ENCODE measurements at places on chromosomes 1 and 21.

GRCh38 chr1:210747890-210748289, 386.1 kb downstream of the KCNH1 start:
- DNase-seq: no peak

GRCh38 chr21:7916329-7917303, 2604.8 kb upstream of the TPTE start:
- DNase-seq: no peak

DNA sequence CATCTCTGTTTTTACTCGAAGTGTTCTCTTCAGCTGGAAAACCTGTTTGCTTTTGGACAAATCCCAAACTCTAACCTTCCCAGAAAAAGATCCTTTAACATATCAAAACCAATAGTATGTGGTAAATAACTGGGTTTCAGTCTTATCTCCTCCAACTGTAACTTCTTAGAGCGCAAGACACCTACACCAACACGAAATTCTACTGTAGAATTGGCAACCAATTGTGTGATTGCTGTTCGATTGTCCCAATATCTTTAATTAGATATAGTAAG, 5.8 kb upstream of the MPZL1 start:
- DNase-seq: no peak

DNA sequence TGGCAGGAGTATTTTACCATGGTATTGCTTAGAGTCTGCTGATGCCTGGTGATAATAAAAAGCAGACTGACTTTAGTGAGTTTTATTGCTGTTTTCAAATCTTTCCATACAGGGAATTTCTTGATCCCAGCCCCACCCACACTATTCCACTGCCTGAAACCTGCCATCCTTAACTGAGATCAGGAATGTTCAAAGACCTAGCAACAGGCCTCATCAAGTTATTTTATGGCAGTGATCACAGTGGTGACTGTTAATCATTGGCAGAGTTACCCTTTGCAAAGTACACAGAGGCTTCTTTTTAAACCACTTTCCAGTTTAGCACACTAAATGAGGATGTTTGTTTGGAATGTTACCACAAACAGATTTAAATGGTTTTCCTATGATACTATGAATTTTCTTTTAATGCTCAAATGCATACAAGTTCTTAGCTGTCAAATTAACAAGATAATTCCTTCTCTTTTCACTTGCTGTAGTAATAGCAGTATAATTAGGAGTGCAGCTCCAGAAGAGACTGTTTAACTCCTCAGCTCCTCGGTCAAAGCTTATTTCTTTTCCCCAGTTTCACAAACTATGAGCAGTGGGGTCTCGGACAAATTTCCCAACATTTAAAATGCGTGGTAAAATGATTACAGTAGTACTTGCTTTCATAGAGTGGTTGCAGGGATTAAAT, 69.9 kb upstream of the USP25 start:
- no peak for DNase-seq

DNA sequence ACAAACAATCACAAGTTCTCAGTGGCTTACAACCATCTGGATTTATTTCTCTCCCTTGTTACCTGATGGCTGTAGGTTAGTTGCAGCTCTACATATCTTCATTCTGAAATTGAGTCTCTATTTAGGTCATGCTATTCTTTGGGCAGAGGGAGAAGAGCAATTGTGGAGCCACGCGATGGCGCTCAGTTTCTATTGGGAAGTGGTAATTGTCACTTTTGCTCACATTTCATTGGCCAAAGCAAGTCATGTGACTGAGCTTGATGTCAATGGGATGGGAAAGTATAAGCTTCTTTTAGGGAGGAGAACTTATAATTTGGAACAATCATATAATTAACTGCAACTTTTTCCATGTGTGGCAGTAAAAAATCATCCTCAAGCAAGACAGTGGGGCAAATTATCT, 166.5 kb downstream of the LMO4 start:
- DNase-seq: no peak

GRCh38 chr1:62989497-62989896, 205.6 kb downstream of the ATG4C start:
- peak; percentile 18 for DNase-seq

- no peak for DNase-seq
Observed at GRCh38 chr1:201739492-201740085, 89.4 kb upstream of the IPO9 start.
